ENCODE measurements at places on chromosomes 7 and 10.

DNA sequence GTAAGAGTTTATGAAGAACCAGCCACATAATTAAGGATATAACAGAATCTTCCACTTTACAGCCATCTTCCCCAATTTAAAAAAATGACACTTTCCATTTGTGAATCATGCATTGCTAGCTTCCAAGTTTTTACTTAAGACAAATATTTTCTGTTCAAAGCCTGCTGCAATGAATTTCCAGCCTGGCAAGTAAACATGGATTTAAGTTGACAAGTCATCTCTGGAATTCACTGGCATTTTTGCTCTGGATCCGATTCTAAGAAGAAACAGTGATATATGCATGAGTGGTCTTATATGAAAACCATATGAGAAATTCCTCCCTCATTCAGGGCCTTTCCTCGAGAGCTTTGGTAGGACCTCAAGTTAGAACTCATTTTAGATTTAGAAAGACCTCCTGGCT lies 116.1 kb upstream of the CDCA7L start:
- no peak for DNase-seq

GRCh38 chr7:140235114-140235513 lies 58.3 kb upstream of the KDM7A start:
- no peak for DNase-seq

GRCh38 chr7:32091608-32092210 lies 21.5 kb upstream of the PDE1C start:
- no peak for DNase-seq

DNA sequence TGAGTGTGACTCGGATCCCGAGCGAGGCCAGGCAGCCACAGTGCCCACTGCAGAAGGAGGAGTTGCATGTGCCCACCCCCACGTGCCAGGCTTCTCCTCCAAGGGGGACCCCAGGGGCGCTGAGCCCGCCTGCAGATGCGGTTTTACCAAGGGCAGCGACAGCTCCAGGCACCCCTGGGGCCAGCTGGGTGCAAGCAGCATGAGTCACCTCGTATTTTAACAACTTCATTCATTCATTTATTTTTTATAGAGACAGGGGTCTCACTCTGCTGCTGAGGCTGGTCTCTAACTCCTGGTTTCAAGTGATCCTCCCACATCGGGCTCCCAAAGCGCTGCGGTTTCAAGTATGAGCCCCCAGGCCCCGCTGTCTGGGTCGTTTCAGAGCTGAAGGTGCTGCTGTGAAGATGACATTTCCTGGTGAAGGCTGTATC lies 1.3 kb upstream of the FOXL3 start:
- no peak for DNase-seq

DNA sequence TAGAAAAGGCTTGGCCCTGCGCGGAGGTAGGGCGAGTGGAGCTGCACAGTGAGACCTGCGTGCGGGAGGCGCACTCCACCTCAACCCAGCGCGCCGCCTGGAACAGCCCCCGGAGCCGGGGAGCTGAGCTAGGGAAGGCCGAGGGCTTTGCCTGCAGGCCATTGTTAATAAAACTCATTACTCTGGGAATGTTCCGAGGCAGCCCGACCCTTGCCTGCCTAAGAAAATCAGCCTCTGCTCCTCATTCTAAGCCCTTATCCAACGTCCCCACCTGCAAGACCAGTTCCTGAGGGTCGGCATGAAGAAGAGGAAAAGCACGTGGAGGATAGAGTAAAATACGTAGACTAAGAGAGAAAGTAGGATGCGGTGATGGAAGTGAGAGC lies 55.3 kb downstream of the C7orf25 start:
- DNase-seq, result no peak
